ENCODE measurements at places on chromosomes 6 and 20.

GRCh38 chr6:18663011-18663410, 275.9 kb downstream of the RNF144B start:
- DNase-seq: no peak

DNA sequence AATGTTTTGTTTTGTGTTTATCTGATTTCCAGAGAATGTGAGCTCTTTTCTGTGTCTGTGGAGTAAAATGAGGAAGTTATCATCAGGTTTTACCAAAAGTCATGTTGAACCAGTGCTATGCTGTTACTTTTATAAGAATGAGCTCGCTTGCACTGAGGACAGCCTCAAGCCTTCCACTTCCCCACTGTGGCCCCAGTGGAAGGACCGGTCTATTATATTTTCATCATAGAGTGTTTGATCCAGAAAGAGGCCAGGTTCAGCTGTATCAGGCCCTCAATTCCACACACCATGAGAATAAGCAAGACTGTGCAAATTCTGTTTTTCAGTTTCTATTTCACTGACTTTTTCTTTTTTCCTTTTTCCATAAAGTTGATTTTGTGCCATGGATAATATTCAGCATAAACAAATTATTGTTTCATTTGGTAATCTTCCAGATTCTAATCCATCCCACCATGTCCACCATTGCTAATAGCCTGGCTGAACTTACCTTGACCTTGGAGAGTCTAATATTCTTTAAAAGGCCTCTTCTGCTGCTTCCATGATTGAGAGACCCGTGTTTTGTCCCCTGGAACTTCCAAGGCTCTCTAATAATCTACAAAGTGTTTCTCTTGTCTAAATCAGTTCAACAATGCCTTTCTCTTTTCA, 286.2 kb downstream of the THBS2 start:
- DNase-seq: no peak

DNA sequence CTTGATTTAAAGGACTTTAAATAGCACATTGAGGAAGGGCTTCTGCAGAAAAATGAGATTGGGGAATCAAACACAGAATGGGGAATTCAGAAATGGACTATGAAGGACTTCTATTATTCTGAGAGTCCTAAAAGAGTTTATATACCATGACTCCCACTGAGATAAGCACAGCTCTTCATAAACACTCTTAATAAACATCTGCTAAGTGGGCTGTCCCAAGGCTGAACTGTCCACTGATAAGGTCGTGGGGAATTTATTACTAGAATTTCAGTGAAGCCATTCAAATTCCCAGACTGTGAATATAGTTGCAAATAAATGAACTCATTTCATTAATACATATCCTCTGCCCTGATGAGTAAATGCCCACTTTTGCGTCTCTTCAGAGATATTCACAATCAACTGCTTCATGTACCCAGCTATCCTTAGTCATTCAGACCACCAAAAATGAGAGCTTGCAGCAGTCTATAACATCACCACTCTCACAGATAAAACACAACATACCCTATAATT, 468.2 kb upstream of the RUNX2 start:
- no peak for DNase-seq

- no peak for DNase-seq
Measured at GRCh38 chr6:90268178-90268577, 28.5 kb downstream of the BACH2 start.

DNA sequence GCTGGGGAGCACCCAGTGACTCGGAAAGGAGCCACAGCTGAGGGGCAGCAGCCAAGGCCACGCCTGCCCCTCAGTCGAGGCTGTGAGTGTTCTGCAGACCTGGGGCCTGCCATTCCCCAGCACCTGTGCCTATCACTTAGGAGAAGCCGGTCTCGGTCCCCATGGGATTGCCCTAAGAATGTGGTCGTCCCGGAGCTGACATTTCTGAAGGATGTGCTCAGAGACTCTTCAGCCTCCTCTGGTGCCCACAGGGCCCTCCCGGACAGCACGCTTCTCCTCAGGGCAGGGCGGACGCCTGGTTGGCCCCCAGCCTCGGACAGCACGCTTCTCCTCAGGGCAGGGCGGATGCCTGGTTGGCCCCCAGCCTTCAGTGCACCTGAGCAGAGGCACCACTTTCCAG, 223.9 kb downstream of the ERMARD start:
- DNase-seq: no peak

DNA sequence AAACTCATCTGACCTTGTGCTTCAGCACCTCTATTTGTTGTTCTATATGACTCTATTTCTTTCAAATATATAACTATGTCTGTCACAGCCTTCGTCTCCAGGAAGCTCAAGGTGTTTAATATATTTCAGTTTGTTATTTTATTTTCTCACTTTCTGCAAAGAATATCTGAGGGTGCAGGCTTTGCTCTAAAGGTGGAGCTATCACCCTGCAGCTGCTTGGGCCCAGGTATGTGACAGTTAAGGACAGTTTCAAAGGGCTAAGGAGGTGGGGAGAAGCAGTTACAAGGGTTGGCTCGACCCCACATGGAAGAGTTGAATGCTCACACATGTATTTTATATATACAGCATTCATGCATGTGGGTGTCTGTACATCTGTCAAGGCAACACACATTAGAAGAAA, 405.6 kb downstream of the BTBD9 start:
- no peak for DNase-seq

GRCh38 chr6:26342106-26343004, 22.6 kb upstream of the BTN3A2 start:
- no peak for DNase-seq

- no peak for DNase-seq
Measured at GRCh38 chr6:2718334-2719092, 32.2 kb downstream of the MYLK4 start.

GRCh38 chr20:3204124-3204794, at the start of gene DDRGK1:
TSS of gene DDRGK1 (minus strand) at chr20:3204682. CDS start at chr20:3204627, 55 bp downstream.
- DNase-seq: peak; percentile 96

DNA sequence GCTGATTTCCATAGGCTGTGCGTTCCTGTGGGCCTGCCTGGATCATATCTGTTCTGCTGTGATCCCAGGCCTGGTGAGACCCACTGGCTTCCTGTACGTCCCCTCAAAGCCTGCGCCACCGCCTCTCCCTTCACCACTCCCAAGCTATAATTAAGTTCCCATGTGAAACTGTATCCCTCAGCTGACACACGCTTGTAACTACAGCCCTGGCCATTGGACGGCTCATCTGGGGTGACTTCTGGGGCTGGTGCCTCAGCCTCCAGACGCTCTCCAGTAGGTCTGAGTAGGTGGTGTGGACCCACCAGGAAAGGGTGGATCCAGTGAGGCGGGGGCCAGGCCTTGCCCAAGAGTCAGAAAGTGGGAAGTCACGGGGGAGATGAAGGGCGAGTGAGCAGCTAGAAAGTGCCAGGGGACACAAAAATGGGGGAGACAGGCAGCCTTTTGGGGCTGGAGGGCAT, 21.0 kb downstream of the PPARD start:
- DNase-seq: no peak

- DNase-seq: no peak
Measured at GRCh38 chr6:15673666-15674065, 10.8 kb upstream of the DTNBP1 start.

DNA sequence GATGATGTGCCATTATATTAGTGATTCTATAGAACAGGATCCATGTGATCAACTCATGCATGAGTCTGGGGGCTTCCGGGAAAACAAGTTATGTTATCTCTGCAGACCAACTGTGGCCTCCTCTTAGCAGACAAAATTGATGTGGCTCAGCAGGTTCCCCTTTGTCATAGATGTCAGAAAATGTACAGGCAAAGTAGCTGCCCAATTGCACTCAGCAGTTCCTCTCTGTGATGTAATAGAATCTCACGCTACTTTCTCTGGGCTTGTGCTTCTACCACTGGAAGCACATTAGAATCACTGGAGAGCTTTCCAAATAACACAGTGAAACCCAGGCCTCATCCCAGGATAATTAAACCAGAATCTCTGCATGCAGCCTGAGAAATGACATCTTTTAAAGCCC, 253.1 kb downstream of the SLC24A3 start:
- no peak for DNase-seq

GRCh38 chr6:89008001-89008814, 44.8 kb upstream of the RNGTT start:
- DNase-seq: no peak

GRCh38 chr6:96576221-96576620, 13.3 kb downstream of the FHL5 start:
- no peak for DNase-seq

DNA sequence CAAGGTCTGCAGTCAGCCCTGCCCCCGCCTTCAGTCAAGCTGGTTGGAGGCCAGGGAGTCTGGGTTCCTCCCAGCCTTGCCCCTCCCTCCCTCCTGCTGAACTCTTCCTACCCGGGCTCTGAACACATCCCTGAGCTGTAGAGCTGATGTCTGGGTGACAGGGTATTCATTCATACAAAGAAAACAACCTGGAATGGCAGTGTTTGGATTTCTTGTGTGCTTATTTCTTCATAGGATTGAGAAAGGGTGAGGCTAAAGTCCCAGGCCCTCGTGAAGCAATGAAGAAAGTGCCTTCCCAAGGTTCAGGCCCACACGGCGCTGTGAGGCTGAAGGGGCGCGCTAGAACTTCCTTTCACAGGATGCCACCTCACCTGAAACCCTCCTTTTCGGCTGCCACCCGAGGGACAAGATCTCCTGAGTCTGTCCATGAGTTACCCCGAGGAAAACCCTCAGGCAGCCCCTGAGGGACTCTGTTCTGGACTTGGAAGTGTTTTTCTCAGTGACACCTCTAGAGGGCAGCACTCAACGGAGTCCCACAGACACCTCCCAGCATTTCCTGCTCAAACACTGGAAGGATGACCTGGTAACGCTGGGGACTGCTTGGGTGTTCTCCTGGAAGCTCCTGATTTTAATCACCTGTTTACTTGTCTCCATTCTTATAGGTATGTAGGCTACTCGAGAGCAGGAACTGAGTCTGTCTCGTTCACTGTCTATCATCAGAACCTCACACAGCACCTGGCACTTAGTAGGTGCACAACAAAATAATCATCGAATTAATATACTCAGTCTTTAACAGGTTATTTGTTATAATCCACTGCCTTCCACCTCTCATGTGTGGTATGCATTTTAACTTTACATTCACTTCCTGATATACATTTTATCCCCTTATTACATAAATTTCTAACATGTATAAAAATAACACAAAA, 11.8 kb upstream of the GSTA1 start:
- peak; percentile 71 for DNase-seq

DNA sequence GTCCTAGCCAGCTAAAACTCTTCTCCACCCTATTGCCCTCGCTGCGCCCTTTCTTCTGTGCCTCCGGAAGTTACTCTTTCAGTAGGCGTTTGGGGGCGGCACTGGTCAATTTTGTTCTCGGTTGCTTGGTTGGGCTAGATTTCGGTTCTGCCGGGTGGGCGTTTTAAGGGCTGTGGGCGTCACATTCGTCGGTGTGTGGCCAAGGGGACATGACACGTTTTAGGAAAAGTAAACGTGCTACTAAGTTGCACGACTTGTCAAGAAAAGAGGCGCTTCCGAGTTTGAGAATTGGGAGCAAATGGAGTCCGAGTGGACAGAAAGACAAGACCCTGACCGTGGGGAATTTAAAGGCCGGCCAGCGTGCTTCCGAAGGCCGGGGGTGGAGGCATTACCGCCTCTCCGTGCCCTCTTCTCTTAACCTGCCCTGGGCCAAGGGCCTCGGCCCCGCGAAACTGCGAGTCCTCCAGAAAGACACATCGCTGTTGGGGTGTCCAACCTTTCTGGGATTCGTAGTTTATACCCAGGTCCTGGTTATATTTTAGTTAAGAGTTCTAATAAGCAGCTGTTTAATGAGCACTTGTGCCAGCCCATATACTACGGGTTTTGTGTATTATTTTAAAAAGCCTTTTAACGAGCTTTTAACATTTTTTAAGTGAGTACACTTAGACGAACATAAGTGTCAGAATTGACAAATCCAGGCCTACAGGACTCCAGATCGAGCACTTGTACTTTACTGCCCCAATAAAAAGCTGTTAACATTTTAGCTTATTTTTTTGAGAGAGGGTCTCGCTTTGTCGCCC, 664 bp upstream of the BAG6 start:
- peak; percentile 89 for DNase-seq

GRCh38 chr6:120228297-120228696, 878.7 kb upstream of the MAN1A1 start:
- no peak for DNase-seq

- DNase-seq: peak; percentile 45
Measured at GRCh38 chr20:47358672-47359529, 2.4 kb upstream of the ZMYND8 start.

DNA sequence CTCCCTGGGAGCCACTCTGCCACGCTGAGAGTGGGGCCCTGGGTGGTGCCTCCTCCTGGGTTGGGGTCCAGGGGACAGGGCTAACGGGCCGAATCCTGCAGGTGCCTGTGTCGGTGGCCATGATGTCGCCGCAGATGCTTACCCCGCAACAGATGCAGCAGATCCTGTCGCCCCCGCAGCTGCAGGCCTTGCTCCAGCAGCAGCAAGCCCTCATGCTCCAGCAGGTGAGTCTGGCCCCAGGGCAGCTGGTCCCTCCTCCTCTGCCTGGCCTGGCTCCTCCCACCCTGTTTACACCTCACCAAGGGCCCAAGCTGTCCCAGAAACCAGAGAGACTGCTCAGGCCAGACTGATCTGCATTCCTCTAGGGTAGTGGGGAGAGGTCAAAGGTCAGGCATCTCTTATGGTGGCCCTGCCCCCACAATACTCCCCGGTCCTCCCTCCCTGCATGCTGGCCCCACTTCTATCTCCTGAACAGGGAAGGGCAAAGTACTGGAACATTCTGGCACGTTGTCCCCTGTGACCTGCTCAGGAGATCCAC, 38.6 kb downstream of the FOXP4 start:
- DNase-seq: no peak

- no peak for DNase-seq
Measured at GRCh38 chr6:138432063-138432356, 28.0 kb downstream of the HEBP2 start.

DNA sequence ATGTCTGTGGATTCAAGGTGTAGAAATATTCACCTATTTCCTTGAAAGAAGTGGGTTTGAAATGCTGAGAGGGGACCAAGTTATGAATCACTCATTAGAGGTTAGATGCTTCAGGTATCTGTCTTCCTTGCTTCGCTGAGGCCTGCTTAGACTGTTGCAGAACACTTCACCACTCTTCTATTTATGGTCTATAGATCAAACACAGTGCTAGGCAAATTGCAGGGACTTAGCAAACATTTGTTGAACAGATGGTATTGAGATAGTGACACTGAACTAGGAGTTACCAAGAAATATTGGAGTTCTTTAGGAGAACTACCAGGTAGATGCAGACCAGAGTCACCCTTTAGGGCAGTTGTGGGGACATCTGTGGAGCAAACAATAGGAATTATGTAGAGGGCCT, 123.8 kb downstream of the RFPL4B start:
- no peak for DNase-seq

DNA sequence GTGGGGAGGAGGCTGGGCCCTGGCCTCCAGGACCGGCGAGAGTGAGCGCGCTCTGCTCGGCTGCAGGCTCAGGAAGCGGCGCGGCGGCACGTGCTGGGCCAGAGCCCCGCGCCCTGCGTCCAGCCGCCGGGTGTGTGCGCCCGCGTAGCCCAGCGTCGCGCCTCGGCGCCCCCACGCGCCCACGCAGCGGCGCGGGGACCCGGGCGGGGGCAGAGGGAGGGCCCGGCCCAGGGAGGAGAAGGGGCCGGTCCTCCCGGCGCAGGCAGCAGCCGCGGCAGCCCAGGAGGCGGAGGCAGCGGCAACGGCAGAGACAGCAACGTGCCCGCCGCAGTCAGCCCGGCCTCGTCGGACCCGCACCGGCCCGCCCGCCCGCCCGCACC, at the start of gene EYA2:
Gene EYA2, plus strand, starts transcription at position 265 of the 380 bp plus-strand sequence. CDS start 95,168 bp downstream, outside the sequence.
- peak; percentile 73 for DNase-seq
